ENCODE measurements at places on chromosomes 3 and 15.

- no peak for DNase-seq
Observed at GRCh38 chr15:68214838-68215254, 9.7 kb upstream of the CALML4 start.

DNA sequence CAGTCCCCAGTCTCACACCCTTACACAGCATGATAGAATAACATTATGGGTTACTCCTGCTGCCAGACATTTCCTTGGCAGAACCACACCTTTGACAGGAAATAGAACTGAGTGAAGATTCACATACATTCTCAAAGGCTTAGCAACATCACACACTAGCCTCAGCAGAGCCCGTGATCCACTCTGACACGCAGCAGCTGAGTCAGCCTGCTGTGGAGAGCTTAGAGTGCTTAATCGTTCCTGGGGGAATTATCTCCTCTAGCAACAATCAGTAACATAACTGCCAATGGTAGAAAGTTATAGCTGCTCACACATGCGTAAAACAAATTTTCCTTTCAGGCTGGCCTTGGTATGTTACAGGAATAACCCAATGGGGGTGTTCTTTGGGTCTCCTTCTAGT, 382.1 kb downstream of the GAP43 start:
- DNase-seq: no peak

GRCh38 chr3:65436580-65436979, 602.1 kb downstream of the MAGI1 start:
- no peak for DNase-seq

DNA sequence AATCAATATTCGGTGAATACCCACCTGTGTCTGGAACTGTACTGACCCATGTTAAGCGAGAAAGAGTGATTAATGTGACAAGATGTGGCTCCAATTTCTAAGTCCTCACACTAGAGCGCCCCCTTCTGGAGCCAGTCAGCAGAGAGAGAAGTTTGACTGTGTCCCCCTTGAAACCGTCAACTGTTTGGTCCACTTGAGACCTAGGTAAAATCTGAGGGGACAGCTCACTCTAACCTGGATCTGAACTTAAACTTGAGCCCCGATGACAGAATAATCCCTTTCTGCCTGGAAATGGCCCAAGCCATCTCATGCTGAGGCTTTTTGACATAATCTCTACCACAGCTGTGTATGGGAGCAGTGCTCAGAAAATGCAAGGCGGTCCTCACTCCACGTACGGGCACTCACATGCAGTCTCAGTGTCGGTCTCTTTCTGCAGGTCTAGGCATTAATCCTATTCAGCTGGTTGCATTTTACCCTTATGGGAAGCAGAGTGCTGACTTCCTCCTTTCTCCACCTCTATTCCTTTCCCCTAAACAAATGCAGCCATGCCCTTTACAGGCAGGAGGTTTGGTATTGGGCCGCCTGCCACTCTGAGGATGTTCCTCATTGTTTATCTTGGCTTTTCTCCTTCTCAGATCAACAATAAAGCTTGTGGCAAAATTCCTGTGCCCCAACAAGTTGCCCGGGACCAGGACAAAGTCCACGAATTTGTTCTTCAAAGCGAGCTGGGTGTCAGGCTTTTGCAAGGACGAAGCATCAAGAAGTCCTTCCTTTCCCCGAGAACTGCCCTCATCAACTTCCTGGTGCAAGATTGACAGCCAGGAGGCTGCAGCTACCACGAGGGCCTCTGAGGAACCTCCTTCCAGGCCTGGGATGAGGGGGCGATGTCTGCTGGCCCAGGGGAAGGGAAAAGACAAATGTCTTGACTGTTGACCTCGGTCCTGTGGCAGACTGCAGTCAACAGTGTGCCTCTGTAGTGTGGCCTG, 47.5 kb upstream of the LIMD1 start:
- DNase-seq: no peak

DNA sequence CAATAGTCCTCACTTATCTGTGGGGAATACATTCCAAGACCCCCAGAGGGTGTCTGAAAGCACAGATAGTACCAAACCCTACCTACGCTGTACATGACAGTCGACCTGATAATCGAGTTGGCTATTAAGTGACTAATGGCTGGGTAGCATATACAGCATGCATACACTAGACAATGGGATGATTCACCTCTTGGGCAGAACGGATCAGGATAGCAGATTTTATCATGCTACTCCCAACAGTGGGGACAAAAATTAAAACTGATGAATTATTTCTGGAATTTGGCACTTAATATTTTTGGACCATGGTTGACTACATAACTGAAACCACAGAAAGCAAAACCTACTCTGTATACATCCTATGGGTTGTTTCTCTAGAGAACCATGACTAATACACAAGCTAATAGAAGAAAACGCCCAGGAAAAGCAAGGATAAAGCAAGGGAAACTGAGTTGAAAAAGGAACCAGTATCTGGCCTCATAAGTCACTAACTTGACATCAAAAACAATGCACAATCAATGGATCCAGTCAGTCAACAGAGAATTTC, 15.5 kb downstream of the ATG3 start:
- no peak for DNase-seq

DNA sequence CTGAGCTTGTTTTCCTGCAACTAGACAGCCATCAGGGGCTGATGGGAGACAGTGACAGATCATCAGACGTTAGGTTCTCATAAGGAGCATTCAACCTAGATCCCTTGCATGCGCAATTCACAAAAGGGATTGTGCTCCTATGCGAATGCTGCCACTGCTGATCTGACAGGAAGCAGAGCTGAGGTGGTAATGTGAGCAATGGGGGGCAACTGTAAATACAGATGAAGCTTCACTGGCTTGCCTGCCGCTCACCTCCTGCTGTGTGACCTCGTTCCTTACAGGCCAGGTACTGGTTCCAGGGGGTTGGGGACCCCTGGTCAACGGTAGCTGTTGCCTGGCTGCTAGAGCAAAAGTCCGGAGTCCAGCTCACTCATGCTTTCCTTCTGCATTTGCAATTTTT, 26.4 kb upstream of the KCNAB1 start:
- no peak for DNase-seq

DNA sequence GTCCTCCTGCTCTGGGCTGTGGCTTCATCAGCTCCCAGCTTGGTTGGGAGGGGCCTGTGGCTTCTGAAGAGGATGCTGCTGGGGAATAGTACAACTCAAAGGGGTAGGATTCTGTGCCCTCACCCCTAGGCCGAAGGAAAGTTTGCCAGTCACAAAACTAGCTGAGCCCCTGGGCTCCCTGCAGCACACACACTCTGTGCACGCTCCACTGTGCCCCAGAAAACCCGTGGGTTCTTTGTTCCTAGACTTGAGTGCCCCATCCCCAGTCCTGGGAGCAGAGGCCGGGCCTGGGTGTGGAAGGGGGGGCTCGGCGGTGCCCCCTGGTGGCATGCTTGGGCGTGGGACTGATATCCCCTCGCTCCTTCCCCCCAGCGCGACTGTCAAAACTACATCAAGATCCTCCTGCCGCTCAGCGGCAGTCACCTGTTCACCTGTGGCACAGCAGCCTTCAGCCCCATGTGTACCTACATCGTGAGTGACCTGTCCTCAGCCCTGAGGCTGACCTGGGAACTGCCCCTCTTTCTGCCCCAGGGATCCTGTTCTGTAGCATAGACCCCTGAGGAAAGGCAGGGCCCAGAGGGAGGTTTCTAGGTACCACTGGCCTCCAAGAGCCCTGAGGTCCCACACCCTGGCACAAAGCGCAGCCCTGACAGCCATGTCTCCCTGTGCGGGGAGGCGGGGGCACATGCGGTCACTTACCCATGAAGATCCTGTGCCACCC, 14.2 kb downstream of the CIB1 start:
- peak; percentile 72 for DNase-seq

- DNase-seq: no peak
Observed at GRCh38 chr15:80743189-80743833, 35.9 kb upstream of the CEMIP start.

DNA sequence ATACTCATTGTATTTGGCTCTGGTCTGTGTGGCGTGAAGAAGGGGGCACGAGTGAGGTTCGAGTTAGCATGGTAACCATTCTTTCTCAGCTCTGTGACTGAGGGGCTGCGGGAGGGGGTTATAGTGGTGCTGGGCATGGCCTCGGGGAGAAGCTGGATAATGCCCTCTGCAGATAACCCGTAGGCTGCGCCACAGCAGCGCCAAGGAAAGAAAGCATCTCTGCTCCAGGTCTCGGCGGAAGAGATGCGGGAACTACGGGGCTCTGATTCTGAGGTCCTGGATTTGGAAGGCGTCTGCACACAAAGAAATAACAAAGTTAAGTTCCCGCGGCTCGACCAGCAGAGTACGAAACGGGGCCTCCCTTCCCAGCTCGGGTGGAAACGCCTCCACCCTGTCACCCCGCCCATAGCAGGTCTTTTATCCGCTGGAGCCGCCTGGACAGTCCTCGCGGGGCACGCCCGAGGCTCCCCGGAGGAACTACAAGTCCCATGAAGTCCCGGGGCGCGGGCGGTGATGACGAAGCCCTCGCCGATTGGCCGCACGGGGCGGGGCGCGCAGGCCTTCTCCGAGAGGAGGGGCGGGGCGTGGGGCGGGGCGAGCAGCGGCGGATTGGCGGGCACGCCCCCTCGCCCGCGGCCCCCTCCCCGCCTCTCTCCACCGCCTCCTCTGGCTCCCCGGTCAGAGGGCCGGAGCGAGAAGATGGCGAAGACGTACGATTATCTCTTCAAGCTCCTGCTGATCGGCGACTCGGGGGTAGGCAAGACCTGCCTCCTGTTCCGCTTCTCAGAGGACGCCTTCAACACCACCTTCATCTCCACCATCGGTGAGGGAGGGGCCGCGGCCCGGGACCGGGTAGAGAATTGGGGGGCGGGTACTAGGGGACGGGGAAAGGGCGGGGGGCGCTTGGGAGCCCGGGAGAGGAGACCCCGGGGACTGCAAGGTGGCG, at the start of gene RAB8B:
RAB8B (plus strand) TSS at position 681 of the 946 bp plus-strand sequence; CDS start at position 700, 19 bp downstream.
- DNase-seq: peak; percentile 98

- no peak for DNase-seq
Observed at GRCh38 chr3:117989982-117990381, 1044.7 kb downstream of the IGSF11 start.

GRCh38 chr3:15277861-15278500, 54.4 kb downstream of the SH3BP5 start:
- DNase-seq: no peak

GRCh38 chr3:153079386-153079785, 82.6 kb upstream of the RAP2B start:
- no peak for DNase-seq

DNA sequence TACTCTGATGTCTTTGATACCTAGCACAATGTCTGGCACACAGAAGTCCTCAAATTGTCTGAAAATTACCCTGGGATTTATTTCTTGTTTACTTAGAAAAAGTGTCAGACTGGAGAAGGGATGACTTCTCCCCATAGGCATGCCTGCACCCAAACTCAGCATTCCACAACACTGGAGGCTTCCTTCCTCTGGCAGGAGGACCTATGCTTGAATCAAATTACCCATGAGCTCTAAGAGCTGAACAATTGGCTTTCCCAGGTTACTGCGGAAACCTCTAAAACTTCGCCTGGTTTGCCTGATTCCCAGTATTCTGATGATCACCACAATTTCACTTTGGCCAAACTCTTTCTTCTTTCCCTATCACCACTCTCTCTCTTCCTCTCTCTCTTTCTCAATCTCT, 217.4 kb downstream of the DIPK2A start:
- no peak for DNase-seq

DNA sequence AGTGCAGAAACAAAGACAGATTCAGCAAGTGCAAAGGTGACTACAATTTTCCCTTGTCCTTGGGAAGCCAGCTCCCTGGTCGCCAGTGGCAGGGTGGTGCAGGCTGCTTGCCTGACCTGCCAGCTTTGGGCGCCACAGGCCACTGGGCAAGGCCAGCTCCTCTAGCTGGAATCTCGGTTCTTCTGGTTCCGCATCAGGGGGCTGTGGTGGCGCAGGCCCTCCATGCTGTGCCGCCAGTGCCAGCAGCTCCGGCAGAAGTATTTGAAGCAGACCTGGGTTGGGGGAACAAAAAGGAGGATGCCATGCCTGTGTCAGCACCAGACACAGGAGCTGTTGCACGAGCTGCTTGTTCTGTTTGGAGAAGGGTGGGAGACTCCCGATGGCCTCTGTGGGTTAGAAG, 4.2 kb upstream of the RPS17 start:
- DNase-seq: no peak

DNA sequence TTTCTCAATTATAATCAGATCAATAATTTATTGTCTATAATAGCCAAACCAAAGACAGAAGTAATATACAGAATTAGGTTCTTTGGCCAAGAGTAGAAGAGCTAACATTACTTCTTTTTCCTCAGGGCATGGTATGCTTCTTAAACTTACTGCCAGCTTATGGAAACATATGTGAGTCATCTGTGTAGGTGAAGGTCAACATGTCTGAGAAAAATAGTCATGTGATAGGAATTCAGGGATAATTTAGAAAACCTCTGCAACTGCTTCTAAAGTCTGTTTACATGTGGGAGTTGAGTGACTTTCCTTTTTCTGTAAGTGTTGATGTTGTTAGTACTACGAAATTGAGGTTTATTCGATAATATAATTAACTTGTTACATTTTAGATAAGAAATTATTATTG, 19.2 kb upstream of the MAP6D1 start:
- DNase-seq: no peak

- peak; percentile 56 for DNase-seq
Observed at GRCh38 chr15:74781431-74782258, at the start of gene CSK. CSK (plus strand) TSS chr15:74782080; CDS start chr15:74798298, 16,218 bp downstream.

DNA sequence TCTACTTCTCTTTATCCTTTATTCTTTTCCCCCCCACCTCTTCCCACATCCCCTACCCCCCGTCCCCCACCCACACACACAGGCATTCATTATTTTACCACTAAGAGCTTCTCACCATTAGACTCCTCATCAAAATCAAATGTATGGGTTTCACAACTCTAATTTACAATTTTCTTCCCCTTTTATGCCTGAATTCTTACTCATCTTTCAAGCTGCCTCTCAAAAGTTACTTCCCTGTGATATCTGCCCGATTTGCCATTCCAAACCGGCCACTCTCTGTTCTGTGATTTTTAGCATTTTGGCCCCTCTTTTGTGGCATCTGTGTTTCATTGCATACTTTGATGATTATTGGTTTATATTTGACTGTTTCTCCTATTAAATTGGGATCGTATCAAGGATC, 42.2 kb downstream of the SLC9A9 start:
- no peak for DNase-seq

GRCh38 chr15:86735247-86736040, 655.8 kb downstream of the AGBL1 start:
- DNase-seq: no peak

DNA sequence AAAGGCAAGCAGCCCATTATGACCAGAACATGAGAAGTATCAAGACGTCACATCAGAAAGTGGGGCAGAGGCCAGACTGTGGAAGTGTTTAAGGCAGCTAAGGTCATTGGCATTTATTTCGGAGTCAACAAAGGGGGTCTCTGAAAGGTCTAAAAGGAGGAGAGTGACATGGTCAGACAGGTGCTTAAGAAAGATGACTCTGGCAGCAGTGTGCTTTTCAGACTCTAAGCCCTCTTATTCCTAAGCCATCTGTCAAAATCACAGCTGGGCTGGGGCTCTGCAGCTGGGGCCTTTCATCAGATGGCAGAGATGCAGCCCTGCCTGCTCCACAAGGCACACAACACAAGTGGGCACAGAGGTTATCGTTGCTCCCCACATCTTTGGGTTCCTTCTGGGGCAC, 14.0 kb downstream of the FBXL22 start:
- no peak for DNase-seq
